ENCODE measurements at places on chromosomes 5 and 9.

DNA sequence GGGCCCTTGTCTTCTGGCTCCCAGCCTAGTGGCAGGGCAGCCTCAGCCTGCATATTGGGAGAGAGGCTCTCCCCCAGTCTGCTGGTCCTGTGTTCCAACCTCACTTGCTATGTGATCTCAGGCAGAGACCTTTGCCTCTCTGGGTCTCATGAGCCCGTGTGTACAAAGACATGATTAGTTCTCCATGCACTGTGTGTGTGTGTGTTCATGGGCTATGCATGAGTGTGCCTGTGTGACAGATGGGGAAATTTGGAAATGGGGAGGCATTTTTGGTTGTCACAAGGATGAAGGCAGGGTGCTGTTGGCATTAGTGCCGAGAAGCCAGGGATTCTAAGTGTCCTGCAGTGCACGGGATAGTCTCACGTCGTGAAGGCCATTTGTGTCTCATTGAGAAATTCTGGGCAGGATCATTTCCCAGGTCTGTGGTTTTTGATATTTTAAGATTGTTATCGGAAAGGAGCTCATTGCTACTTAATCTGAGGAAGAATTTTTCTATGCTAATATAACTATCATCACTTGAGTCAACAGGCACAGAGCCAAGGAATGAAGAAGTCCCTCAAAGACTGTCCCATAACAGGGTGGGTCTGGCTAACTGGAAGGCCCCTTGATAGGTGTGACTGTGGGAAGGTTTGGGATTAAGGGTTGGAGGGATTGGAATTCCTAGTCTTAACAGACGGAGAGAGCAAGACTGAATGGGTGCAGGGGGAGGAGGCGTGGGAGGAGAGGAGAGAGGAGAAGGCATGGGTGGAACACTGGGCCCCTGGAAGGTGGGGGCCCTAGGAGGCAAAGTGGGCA, 168.5 kb downstream of the RGS3 start:
- DNase-seq: peak; percentile 27

GRCh38 chr9:91214867-91215266, 146.9 kb downstream of the AUH start:
- no peak for DNase-seq

DNA sequence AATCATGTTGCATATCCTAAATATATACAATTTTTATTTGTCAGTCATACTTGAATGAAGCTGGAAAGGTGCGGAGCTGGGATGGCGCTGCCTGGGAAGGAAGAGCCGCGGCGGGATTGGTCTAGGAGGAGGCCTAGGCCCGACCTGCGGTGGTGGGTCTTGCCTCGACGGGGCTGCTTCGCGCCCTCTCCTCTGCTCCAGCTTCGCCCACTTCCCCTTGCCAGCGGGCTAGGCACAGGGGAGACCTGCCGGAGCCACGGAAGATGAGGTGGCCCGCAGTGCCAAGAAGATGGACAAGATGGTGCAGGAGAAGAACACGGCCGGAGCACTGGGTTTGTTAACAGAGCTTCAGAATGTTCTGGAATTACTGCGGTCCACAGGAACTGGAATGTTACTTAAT, 28.5 kb upstream of the CTSV start:
- no peak for DNase-seq

- DNase-seq: no peak
Measured at GRCh38 chr5:16529306-16529705, 63.7 kb upstream of the ZNF622 start.

All from left hindlimb (tissue), 1 donor.